ENCODE measurements at places on chromosomes 3 and 15.
A peak's percentile ranks its signal among the peaks of the same experiment; 100 is the strongest.

- no peak overlapping the region for H3K4me3 ChIP-seq
- DNase-seq: no peak
- no peak overlapping the region for H3K27ac ChIP-seq
- no peaks in the 10 kb centered on the region for H3K27me3 ChIP-seq
- H3K36me3 ChIP-seq: no peaks in the 10 kb centered on the region
- H3K4me1 ChIP-seq: no peaks in the 10 kb centered on the region
Measured at GRCh38 chr3:104474011-104474410, 892.7 kb upstream of the ALCAM start.

- no peak overlapping the region for H3K4me3 ChIP-seq
- H3K4me1 ChIP-seq: peaks cover 13% of the 10 kb centered on the region
- H3K27ac ChIP-seq: no peak overlapping the region
Measured at GRCh38 chr3:113231391-113231790, 20.0 kb downstream of the BOC start.

- no peak overlapping the region for H3K4me3 ChIP-seq
- no peak for DNase-seq
- H3K4me1 ChIP-seq: no peaks in the 10 kb centered on the region
- no peaks in the 10 kb centered on the region for H3K27me3 ChIP-seq
- no peaks in the 10 kb centered on the region for H3K36me3 ChIP-seq
Measured at GRCh38 chr3:178255315-178255714, 280.9 kb upstream of the KCNMB2 start.

DNA sequence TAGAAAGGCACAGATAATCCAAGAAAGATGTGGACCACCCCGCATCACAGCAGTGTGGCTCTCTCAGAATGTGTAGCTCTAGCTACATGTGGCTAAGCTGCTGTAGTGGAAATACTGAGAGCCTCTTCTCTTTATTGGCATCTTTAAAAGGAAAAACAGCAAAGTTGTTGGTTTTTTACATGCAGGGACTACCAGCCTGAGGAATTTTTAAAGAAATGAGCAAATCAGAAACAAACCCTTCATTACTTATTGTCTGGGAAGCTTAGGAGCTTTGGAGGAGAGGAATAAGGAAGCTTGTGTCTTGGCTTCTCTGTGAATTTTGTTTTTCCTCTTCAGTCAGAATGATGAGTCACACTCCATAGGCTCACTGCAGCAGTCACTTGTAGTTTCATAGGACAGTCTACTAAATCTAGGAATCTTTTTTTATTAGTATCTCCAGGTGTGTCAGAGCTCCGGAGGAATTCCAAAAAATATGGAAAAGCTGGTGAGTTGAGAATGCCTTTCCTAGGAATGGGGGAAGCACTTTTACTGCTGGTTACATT, 27.5 kb downstream of the POLG start:
- H3K4me3 ChIP-seq: no peak overlapping the region
- no peaks in the 10 kb centered on the region for H3K27me3 ChIP-seq

GRCh38 chr15:64930778-64931371, 19.2 kb downstream of the ANKDD1A start:
- H3K27me3 ChIP-seq: no peaks in the 10 kb centered on the region
- H3K4me1 ChIP-seq: peaks cover 4% of the 10 kb centered on the region
- no peak overlapping the region for H3K27ac ChIP-seq
- peak overlapping the region; percentile 14 for H3K4me3 ChIP-seq
- no peaks in the 10 kb centered on the region for H3K36me3 ChIP-seq

- H3K36me3 ChIP-seq: no peaks in the 10 kb centered on the region
- H3K4me3 ChIP-seq: no peak overlapping the region
- DNase-seq: no peak
Measured at GRCh38 chr3:78368636-78369345, 1328.9 kb downstream of the ROBO2 start.

DNA sequence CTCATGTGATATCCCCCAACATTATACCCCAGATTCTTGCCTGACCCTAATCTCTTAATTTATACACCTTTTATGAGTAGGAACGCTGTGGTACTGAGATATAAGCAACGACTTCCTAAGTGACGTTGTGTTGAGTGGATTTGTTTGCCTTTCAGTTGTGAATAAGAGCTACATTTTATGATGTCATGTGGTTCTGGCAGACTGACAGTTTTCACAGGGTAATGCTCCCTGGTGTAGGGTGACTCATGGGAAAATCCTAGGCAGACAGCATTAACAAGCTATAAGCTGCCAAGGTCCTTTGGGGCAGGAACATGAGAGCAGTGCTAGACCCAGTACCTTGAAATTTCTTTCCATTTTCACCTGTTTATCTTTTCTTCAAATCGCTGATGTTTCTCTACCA, 11.2 kb downstream of the C3orf52 start:
- H3K36me3 ChIP-seq: no peaks in the 10 kb centered on the region
- peak; percentile 86 for DNase-seq
- H3K4me3 ChIP-seq: no peak overlapping the region
- peaks cover 18% of the 10 kb centered on the region for H3K4me1 ChIP-seq

GRCh38 chr3:108662142-108662738, 72.7 kb downstream of the DZIP3 start:
- H3K4me3 ChIP-seq: no peak overlapping the region
- no peaks in the 10 kb centered on the region for H3K4me1 ChIP-seq
- DNase-seq: peak; percentile 14

- H3K27me3 ChIP-seq: no peaks in the 10 kb centered on the region
- no peak overlapping the region for H3K27ac ChIP-seq
- no peak for DNase-seq
- H3K36me3 ChIP-seq: no peaks in the 10 kb centered on the region
- H3K4me1 ChIP-seq: no peaks in the 10 kb centered on the region
- H3K4me3 ChIP-seq: no peak overlapping the region
Measured at GRCh38 chr3:59185591-59186369, 136.0 kb upstream of the CFAP20DC start.

DNA sequence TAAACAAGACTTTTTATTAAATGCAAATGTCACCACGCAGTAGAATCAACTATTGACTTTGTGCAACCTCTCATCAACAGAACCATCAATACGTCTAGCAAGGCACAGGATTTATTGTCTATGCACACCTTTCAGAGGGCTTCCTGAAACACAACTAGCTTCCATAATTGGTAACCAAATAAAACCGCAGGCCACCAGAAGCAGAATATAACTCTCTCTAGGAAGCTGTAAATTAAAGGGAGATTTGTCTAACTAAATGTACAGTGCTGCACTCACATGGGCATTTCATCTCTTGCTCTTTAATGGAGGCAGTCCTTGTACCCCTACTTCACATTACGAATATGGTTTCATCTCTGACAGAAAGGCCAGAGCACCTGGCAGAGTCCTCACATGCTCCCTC, 93.0 kb downstream of the FHIT start:
- H3K27ac ChIP-seq: no peak overlapping the region
- DNase-seq: no peak
- H3K27me3 ChIP-seq: no peaks in the 10 kb centered on the region
- H3K4me1 ChIP-seq: no peaks in the 10 kb centered on the region

DNA sequence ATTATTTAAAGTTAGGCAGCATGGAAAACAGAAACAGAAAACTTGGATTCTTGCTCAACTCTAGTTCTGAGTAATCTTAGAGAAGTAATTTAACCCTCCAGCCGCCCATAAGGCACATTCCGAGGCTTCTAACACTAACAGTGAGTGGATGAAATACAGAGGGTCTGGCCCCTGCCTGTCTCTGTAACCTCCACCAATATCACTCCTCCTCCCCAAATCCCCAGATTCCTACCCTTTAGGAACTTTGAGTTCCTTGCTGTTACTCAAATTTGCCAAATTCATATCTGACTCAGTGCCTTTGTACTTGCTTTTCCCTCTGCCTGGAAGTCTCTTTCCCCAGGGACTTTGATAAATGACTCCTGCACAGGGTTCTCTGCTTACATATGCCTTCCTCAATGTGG, 112.5 kb upstream of the TGFBR2 start:
- no peaks in the 10 kb centered on the region for H3K36me3 ChIP-seq
- peaks cover 14% of the 10 kb centered on the region for H3K4me1 ChIP-seq
- no peaks in the 10 kb centered on the region for H3K27me3 ChIP-seq
- H3K4me3 ChIP-seq: no peak overlapping the region
- peak overlapping the region; percentile 71 for H3K27ac ChIP-seq

GRCh38 chr3:195542316-195542697, 818 bp downstream of the PPP1R2 start:
- peaks cover 20% of the 10 kb centered on the region for H3K4me1 ChIP-seq
- no peak overlapping the region for H3K27ac ChIP-seq

DNA sequence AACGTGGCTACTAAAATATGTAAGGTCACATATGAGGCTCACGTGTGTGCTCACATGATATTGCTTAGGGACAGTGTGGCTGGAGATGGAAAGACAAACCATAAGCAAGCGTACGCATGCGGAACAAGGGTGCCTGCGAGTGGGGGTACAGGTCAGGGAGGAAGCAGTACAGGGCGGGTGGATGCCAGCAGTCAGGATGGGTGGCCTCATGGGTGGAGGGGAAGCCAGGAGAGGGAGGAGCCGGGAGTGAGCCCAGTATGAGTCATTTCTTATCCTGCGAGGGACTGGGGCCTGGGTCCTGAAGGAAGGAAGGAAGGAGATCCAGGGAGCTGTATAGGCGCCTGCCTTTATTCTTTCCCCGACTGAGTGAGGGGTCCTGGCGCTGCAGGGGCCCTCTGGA, 42.0 kb upstream of the CGNL1 start:
- no peak for DNase-seq
- peaks cover 22% of the 10 kb centered on the region for H3K4me1 ChIP-seq
- H3K27me3 ChIP-seq: no peaks in the 10 kb centered on the region
- no peak overlapping the region for H3K4me3 ChIP-seq
- no peaks in the 10 kb centered on the region for H3K36me3 ChIP-seq
- H3K27ac ChIP-seq: no peak overlapping the region

DNA sequence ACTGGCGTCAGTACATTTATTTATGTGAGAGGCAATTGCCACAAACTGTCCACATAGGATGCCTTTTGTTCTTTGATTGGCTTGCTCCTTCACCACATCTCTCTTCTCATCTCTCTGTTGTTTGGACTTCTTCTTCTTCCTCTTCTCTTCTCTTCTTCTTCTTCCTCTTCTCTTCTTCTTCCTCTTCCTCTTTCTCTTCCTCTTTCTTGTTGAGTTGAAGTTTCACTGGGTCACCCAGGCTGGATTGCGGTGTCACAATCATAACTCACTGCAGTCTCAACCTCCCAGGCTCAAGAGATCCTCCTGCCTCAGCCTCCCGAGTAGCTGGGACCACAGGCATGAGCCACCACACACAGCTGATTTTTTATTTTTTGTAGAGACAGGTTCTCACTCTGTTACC, 67.7 kb upstream of the GSK3B start:
- peaks cover 8% of the 10 kb centered on the region for H3K4me1 ChIP-seq
- no peak overlapping the region for H3K27ac ChIP-seq
- no peaks in the 10 kb centered on the region for H3K27me3 ChIP-seq
- no peak overlapping the region for H3K4me3 ChIP-seq

- H3K27ac ChIP-seq: no peak overlapping the region
- H3K4me3 ChIP-seq: no peak overlapping the region
Measured at GRCh38 chr3:112773864-112774263, 72.8 kb downstream of the CD200R1L start.

DNA sequence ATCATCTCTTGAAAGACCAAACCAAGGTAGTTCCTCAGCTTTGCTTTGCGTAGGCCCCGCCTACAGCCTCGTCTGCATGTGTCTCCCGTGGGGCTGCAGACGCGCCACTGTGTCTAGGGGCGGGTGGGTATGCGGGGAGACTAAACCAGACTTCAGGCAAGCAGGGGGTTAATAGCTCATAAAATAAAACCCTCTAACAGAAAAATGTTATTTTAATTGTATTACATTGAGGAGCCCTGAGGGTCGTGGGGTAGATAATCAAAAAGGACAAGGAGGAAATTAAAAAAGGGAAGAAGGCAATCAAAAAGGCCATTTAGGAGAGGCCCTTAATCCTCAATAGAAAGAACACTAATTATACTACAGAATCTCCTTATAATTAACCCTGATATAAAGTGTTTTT, 247.6 kb upstream of the ICE2 start:
- no peaks in the 10 kb centered on the region for H3K27me3 ChIP-seq
- no peaks in the 10 kb centered on the region for H3K36me3 ChIP-seq
- no peak for DNase-seq
- H3K4me1 ChIP-seq: no peaks in the 10 kb centered on the region
- H3K4me3 ChIP-seq: no peak overlapping the region

DNA sequence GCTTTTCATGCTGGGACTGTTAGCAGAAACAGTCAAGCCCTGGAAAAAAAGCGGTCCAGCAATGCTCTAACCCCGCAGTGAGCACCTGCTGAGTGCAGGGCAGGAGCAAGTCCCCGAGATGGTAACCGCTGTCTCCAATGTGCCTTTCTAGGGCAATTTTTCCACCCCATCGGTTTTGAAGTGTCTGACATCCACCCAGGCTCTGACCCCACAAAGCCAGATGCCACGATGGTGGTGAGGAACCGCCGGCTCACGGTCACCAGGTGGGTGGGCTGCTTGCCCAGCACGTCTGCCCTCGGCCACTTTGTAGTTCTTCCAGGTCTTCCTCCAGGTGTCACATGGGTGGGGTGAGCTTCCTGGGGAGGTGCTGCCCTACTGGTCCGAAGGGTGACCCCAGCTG, 3.2 kb upstream of the ITIH3 start:
- no peaks in the 10 kb centered on the region for H3K4me1 ChIP-seq
- H3K4me3 ChIP-seq: no peak overlapping the region
- DNase-seq: no peak
- H3K27me3 ChIP-seq: no peaks in the 10 kb centered on the region
- H3K27ac ChIP-seq: no peak overlapping the region

DNA sequence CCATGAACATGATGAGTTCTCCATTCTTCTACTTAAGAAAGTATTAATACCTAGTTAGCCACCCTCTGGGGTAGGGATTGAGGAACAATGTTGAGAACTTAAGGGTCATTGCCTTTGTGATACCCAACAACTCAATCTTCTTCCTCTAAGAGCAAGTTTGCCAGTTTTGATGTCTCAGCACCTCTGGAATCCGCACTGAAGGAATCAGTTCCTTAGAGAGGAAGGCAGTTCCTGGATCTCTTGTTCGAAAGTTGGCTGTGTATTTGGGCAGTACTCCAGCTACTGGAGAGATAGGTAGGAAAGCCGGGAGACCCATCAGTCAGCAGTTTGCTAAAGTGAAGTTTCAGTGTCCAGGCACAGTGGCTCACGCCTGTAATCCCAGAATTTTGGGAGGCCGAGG, 35.6 kb upstream of the MTHFS start:
- no peak overlapping the region for H3K27ac ChIP-seq
- H3K27me3 ChIP-seq: no peaks in the 10 kb centered on the region
- DNase-seq: no peak
- H3K36me3 ChIP-seq: no peaks in the 10 kb centered on the region

DNA sequence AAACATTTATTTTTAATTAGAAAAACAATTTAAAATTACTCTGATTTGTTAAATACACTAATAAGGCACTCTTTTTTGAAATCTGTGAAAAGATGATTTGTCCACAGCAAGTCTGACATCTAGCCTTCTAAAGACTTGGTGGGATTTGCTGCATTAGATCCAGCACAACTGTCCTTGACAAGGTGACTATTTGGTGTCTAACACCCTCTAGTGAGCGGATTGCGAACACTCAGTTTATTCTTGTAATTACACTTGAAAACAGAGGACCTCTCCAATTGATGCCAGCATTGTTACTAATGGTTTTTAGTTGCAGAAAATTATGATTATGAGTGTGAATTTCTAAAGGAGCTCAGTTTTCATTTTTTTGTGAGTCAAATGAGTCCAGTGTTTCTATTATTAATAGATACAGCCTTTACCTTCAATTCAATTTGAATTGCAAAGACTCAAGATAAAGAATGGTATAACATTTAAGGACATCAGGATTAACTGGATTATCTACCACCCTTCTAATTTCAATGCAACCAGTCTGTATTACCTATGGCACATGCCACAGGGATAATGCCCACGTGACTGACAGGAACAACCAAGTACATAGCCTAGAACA, 29.7 kb upstream of the STRIT1 start:
- H3K27me3 ChIP-seq: no peaks in the 10 kb centered on the region
- DNase-seq: peak; percentile 91
- H3K4me3 ChIP-seq: no peak overlapping the region
- peaks cover 2% of the 10 kb centered on the region for H3K4me1 ChIP-seq
- no peak overlapping the region for H3K27ac ChIP-seq
